ENCODE measurements at places on chromosomes 12 and 14.

- peak; percentile 87 for DNase-seq
Observed at GRCh38 chr12:70576341-70577282, 60.6 kb downstream of the PTPRB start.

- DNase-seq: no peak
Observed at GRCh38 chr14:80310938-80311750, 99.8 kb upstream of the DIO2 start.

- DNase-seq: no peak
Observed at GRCh38 chr14:55562135-55562534, 17.9 kb upstream of the KTN1 start.

- no peak for DNase-seq
Observed at GRCh38 chr12:106655577-106655976, 72.8 kb downstream of the RFX4 start.

DNA sequence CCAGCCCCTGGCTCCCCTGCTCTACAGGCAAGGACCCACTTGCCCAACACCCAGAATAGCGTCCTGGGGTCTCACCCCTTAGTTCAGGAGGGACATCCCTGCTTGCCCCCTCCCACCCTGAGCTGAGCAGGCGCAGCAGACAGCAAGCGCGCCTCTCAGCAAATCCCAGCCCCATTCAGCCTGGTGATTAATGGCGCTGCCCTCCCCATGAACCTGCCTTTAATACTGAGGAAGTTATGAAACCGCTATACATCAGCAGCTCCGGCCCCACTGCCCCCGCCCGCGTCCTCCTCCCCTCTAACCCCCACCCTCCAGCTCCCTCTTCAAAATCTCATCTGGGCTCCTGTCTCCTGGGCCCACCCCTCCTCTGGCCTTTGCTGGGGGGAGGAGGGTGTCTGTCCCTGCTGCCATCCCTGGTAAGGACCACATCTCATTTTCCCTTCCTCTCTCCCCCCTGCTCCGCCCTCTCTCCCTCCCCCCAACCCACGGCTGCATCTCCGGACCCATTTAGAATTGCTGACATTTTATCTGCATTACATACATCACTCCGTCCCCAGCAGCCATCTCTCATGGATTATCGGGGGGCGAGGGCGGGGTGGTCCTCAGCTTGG lies 7.1 kb upstream of the SMUG1 start:
- peak; percentile 72 for DNase-seq

Measured in astrocyte of the hippocampus (primary cell).